Hypothalamus (tissue), 51 donors: ENCODE measurements at places on chromosomes 5 and 9.
A peak's percentile ranks its signal among the peaks of the same experiment; 100 is the strongest.

DNA sequence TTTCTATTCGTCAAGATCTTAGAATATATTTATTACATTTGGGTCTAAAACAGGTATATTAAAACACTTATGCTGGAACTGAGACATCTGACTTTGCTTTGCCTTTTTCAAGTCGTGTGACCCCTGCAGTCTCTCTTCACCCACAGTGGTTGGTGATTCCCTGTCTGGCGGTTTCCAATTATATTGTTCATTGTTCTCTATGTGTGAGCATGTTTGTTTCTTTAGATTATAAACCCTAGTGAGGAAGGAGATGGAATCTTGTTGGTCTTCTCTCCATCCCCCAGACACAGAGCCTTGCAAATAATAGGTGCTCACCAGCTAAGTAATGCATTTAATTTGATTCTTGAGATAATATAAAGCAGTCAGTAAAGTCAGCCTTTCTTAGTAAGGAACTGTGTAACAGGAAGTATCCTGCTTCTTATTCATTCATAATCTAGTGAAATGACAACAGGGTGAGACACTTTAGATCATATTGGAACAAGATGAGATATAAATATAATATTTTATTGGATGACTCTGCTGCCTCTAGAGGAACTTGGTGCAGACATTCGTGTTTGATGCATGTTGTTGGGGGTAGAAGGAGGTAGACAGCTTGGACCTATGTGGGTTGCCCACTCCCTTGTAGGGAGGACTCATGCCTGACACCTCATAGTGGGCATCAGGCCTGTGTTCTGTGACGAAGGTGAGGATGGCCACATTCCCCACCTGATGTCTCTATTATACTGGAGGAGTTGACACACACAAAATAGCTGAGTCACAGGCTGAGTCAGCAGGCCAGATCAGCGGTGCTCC, 88.1 kb downstream of the FGF1 start:
- peak; percentile 54 for DNase-seq

- no peak for DNase-seq
Measured at GRCh38 chr5:129438322-129438721, 21.8 kb upstream of the ADAMTS19 start.

- DNase-seq: no peak
Measured at GRCh38 chr5:157381746-157382145, 78.3 kb upstream of the NIPAL4 start.

- DNase-seq: no peak
Measured at GRCh38 chr9:76027416-76027815, 136.9 kb downstream of the PCSK5 start.

- DNase-seq: no peak
Measured at GRCh38 chr5:8234179-8234770, 365.3 kb downstream of the MTRR start.

DNA sequence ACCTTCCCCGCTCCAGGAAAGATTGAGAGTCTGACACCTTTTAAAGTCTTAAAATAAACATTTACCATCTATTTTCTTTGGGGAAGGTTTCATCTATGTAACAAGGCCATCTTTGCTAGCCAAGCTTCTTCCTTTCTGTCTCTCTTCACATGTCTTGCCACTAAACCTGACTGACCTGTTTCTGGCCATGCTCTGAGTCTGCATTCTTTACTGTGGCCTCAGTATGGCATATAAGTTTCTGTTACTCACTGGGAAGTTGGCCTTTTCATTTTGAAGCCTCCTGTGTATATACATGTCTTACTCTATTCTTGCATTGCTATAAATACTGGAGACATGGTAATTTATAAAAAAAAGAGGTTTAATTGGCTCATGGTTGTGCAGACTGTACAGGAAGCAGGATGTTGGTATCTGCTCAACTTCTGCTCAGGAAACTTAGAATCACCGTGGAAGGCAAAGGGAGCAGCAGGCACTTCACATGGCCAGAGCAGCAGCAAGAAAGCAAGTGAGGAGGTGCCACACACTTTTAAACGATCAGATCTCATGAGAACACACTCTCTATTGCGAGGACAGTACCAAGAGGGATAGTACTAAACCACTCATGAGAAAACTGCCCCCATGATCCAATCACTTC, 48.1 kb downstream of the KCNV2 start:
- DNase-seq: no peak

GRCh38 chr9:131739959-131740648, at the start of gene RAPGEF1:
RAPGEF1 (minus strand) TSS chr9:131740076; CDS start chr9:131739830, 246 bp downstream.
- peak; percentile 51 for DNase-seq

DNA sequence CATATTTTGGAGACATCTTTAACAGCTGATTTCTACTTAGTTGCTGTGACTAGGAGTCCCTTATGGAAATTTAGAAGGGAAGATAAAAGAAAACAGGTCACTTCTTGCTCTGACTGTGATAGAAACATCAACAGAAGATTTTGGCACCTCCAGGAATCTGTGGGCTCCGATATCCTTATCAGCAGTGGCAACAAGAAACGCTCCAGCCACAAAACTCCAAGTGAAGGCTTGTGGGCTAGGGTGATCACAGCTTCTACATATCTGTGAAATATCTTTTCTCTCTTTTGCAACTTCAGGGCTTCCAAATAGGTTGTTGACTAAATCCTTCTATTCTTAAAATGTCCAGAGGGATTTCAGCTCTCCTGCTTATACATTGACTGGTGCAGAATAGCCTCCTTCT, 1625.5 kb upstream of the CDH6 start:
- no peak for DNase-seq

DNA sequence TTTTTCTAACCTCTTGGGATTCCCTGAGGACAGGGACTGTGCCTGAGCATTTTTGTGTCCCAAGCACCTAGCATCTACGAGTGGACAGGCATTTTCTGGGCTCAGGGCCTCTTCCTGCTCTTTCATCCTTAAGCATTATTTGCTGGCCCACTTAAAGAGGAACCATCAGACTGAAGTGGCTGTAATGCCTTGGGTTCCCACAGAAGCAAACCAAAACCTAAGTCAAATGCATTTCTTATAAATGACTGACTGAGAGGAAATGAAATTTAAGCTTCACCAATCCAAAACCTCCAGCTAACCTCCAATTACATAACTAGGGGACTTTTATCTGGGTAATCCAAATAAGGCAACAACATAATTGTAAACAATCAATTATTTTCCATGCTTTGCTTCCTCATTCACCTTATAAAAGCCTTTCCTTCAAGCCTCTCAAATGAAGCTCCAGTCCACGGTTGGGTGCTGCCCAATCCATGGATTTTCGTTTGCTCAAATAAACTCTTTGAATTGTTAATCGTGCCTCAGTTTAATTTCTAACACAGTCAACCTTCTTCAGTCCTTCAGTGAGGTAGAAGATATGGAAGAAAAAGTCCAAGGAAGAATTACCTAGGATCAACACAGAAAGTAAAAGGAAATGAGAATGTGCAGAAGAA, 25.3 kb upstream of the SLC31A2 start:
- no peak for DNase-seq

- DNase-seq: no peak
Measured at GRCh38 chr5:152264645-152265254, 140.3 kb downstream of the NMUR2 start.

GRCh38 chr5:152990217-152990616, 500.3 kb upstream of the GRIA1 start:
- DNase-seq: no peak

GRCh38 chr5:106258591-106259125, 1412.1 kb downstream of the EFNA5 start:
- no peak for DNase-seq

DNA sequence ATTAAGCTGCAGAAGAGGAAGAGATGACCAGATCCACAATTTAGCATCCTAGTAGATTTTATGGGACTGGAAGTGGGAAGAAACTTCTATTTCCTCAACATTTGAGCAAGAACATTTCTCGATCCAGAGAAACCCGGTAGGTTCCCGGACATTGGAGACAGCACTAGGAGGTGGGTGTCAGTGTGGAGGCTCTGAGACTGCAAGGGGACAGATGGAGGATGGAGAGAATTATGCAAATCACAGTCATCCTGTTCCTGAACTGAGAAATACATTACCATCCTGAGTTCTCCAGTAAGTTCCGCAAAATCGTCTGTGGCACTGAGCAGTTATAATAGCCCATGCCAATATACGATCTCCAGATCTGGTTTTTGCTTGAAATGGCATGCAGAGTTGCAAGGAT, 25.6 kb downstream of the GLDC start:
- DNase-seq: no peak

DNA sequence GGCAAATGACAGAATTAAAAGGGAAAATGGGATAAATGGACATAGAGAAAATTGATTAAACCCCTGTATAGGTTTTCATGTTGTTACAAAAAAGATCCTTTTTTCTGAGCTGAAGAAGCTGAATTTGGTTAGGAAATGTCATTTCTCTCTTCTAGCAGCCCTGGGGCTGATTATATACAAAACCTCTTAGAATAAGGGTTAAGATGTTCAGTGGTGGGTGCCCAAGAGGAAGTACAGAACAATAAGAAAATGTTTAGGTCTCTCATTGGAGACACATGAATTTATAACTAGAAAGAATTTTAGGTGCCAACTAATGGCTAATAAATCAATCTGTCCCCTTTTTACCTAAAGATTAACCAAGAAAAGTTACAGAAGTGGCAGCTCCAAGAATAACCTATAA, 14.2 kb downstream of the ABHD17B start:
- DNase-seq: no peak

DNA sequence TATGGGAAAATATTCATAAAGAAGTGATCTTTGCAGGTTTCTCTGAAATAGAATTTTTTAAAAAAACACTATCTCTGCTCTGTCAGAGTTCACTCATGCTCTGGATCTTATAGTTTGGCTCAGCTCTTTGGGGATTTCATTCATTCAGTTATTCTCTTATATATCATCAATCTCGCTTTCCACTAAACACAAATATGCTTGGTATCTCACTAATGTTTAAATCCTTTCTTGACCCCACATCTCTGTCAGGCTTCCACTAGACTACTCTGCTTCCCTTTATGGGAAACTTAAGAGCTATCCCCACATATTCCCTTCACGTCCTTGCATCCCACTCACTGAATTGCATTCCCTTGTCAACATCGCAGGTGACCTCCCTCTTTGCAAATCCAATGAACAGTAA, 396.1 kb downstream of the ENC1 start:
- no peak for DNase-seq

DNA sequence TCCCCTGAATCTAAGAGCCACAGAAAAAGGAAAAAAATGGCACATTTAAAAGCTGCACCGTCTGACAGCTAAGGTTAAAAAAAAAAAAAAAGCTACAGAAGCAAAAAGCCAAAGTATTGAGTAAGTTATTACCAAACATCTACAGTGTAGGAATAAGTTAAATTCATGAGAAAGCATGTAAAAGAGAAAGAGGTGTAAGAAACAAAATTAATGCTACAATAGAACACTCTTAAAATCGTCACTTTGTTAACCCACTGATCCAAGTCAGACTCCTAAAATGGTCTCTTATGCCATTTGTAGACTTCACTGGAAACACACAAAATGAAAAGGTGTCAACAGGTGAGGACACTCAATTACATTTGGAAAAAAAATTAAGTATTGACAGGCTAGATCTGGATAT, 120.2 kb downstream of the SSBP2 start:
- DNase-seq: no peak

DNA sequence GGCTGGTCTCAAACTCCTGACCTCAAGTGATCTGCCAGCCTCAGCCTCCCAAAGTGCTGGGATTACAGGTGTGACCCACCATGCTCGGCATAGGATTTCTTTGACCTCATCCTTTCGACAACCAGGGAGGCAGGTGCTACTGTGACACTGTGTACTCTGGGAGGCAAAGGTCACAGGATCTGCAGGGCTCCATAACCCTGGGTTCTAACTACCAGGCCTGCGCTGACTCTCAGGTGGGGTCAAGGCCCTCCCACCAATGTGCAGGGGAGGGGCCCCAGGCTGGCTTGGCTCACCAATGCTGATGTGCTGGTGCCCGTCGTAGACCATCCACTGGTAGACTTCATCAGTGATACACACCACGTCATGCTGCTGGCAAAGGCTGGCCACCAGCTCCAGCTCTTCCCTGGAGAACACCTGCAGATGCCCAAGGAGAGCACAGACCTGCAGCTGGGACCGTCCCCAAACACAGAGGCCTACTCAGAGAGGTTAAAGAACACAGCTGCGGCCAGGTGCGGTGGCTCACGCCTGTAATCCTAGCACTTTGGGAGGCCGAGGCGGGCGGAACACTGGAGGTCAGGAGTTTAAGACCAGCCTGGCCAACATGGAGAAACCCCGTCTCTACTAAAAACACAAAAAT, 7.0 kb upstream of the SPOUT1 start:
- DNase-seq: no peak

- DNase-seq: no peak
Measured at GRCh38 chr5:17190242-17190778, 27.1 kb upstream of the BASP1 start.

GRCh38 chr9:127792417-127793031, 6.7 kb downstream of the CDK9 start:
- no peak for DNase-seq

DNA sequence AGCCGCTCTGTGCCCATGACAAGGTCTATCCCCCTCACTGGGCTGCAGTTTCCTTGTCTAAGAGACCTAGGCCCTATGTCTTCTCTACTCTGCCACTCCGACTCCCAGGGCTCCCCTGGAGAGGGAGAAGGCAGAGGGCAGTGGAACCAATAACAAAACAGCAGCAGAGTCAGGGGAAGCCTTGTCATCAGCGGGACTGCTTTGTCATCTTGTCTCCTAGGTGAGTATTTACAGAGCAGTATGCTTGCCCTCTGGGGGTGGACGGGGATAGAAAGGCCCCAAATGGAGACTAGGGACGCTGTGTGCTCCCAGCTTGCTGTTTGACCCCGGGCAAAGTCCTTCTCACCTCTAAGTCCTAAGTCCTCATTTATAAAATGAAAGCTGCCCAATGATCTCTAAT, 318.5 kb downstream of the CDK5RAP2 start:
- no peak for DNase-seq

DNA sequence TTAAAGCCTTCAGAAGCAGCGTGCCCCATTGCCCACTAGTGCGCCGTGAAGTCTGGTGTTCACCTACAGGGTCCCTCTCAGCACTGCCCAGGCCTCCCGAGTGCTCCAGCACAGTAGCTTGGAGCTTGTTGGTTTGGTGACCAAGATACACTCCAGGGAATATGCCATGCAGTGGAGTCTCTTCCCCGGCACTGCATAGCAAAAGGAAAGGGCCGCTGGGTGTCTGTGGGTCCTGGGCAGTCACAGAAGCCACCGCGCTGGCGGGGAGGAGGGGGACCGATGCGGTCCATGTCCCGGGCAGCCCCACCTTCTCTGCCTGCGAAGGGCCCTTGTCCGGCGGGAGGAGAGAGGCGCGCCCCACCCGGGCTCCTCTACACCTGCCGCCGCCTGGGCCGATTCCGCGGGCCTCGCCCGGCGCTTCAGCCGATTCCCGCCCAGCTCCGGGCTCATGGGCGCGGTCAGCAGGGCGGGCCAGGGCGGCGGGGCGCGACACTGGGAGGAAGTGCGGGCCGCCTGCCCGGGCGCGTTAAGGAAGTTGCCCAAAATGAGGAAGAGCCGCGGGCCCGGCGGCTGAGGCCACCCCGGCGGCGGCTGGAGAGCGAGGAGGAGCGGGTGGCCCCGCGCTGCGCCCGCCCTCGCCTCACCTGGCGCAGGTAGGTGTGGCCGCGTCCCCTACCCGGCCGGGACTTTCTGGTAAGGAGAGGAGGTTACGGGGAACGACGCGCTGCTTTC, at the start of gene SYK:
Gene SYK, plus strand, starts transcription at position 579 of the 732 bp plus-strand sequence. CDS start 42,080 bp downstream, outside the sequence.
- no peak for DNase-seq
